ENCODE measurements at places on chromosomes 16 and 17. TPM values are rescaled to one million over a fixed set of nuclear protein-coding genes. Genes with fewer than 3 reads are reported as not detected.

The ZNF319 gene
- 3.4 TPM for total RNA-seq

The CACNG5 gene
- total RNA-seq = not detected

The FOXL1 gene
- 2.2 TPM for total RNA-seq

DNA sequence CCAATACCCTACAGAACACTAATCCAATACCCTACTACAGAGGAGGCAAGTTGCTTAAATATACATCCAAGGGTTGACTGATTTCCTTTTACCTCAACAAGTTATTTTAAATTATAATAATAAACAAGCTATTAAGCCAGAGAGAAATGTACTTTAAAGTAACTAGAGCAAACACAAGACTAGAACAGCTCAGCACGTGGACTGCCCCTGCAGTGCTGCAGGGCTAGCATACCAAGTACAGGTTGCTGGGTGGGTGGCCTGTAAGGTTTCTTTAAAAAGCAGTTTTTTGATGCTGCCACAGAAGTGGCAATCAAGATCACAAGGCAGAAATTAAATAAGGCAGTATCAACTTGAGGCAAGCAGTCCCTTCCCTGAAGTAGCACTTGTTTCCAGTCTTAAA, 63.5 kb downstream of the PARN start:
- no peak for DNase-seq

- DNase-seq = no peak
Measured at GRCh38 chr17:13920413-13920812, 148.9 kb upstream of the COX10 start.

GRCh38 chr16:75379911-75380847, 53.1 kb downstream of the CFDP1 start:
- DNase-seq = no peak
